Fibroblast of skin of back (primary cell): ENCODE measurements at places on chromosomes 16 and 17.

- DNase-seq: no peak
Measured at GRCh38 chr16:68259007-68259825, 5.1 kb upstream of the SLC7A6 start.

- DNase-seq: peak; percentile 17
Measured at GRCh38 chr17:75262112-75262606, 480 bp downstream of the MRPS7 start.

DNA sequence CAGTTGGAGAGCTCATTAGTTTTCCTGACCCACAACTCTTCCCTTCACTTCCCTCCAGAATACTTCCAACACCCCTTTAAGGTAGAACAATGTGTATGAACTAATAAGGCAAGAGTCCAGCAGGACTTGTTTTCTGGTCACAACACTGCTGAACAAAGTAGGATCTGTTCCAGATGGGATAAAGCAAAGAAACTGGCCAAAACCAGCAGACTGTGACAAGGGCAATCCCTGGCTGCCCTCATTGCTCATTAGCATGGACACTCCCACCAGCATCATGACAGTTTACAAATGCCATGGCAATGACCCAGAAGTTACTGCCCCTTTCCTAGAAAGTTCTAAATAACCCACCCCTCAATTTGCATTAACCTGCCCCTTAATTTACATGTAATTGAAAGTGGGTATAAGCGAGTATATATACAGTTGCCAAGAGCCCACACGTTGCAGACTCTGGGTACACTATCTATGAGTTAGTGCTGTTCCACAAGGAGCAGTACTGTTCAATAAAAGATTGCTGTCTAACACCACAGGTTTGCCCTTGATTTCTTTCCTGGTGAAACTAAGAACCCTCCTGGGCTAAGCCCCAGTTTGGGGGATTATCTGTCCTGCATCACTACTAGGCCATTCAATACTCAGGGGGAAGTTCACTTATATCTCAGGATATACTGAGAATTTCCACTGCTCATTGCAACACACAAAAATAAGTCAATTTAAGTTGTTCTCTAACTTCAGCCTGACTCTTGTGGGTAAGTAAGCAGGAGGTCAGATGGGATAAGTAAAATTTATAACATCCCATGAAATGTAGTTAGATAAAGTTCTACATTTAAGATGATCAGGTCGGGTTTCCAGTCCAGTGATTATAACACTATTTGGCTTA is 82.3 kb downstream of the SSH2 start:
- no peak for DNase-seq

DNA sequence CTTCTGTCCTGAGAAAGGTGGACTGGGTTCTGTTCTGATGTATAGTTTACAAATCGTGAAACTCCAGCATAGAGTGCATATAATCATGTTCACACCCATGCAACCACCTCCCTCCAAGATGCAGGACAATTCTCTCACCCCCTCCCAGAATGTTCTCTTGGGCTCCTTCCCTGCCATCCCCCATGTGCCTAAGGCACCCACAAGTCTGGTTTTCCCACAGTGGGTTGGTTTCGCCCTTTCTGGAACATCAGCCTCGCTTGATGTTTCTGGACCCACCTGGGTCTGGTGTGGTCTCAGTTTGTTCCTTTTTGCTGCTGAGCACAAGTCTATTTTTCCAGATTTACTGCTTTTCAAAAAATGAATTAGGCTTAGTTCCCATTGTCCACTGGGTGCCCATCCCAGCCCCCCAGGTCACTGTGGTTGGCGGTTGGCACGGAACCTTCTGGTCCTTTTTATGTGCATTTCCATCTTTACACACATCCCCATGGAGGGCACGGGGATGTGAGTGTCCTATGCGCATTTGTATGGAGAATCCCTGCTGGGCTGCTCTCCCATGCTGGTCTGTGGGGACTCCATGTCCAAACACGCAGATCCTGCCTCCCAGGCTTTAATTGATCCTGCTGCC is 19.0 kb downstream of the MAP2K3 start:
- DNase-seq: no peak

DNA sequence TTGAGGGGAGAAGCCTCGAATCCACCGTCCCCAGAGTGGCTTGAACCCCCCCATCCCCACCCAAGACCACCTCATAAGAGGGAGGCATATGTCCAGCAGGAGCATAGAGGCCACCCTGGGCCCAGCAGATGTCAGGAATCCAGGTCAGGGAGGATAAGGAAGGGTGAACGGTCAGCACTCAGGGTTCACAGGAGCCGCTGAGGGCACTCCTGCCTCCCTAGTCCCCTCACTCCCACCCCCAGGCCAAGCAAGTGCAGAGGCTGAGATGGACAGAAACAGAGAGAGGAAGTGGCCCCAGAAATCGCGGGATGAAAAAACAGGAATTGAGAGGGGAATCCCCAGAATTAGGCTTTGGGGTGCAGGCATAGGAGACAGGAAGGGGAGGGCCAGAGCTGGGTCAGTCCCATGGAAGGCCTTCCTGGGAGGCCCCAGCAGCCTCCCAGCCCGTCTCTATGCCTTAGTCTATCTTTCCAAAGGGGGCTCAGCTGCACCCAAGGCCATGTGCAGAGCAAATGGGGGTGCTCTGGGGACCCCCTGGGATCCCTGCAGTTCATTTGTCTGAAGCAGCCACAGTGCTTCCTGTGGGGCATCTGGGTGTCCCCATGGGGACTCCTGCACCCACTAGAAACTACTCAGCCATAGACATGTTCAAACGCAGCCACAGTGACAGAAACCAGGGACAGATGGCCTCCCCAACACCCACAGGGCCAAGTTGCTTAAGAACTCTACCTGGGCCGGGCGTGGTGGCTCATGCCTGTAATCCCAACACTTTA is 1.7 kb downstream of the CMTM3 start:
- no peak for DNase-seq

DNA sequence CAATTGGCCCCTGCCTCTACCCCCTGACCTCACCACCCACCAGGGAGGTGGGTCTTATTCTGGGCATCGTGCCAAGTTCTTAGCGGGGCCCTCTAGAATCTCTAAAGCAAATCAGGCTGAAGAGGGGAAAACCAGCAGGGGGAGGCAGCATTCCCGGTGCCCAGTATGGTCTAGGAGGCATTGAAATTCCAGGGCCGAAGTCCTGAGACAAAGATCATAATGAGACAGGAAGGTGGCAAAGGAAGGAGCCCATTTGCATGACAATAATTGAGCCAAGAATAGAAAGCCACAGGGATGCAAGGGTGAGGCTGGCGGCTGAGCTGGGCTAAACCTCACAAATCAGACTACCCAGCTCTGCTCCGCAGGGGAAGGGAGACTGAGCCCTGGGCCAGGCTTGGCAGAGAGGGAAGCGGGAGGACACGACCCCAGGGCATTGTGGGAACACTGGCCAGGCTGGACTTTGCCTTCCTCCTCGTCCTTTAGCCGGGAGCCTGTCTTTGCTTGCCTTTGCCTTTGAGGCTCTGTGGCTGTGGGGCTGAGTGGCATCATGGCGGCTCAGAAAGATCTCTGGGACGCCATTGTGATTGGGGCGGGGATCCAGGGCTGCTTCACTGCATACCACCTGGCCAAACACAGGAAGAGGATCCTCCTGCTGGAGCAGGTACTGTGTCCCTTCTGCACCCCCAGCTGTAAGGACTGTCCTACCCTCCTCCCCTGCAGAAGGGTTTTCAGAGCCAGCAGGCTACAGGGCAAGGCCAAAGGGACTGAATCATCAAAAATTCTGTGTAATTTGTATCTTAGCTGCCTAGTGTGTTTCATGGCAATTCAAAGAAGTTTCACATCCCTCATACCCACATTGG is at the start of gene PIPOX:
Gene PIPOX (plus strand): TSS at position 463 of the 860 bp plus-strand sequence. CDS start 85 bp downstream, at position 548.
- DNase-seq: peak; percentile 49

DNA sequence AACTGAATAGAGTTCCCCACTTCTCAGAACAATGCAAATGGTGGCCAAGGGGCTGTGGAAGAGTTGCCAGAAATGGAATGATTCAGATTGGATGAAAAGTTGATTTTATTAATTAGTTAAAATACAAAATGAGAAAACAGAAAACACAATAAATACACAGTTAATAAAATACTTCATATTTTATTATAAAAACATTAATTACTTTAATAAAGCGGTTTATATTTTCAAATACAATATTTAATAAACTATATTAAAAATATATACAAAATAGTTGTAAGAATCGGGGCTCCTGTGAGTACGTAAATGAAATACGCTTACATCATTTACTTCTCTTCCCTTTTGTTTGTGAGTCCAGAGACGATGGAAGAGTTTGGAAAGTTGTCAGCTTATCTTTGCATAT is 507.6 kb downstream of the WWOX start:
- DNase-seq: no peak

DNA sequence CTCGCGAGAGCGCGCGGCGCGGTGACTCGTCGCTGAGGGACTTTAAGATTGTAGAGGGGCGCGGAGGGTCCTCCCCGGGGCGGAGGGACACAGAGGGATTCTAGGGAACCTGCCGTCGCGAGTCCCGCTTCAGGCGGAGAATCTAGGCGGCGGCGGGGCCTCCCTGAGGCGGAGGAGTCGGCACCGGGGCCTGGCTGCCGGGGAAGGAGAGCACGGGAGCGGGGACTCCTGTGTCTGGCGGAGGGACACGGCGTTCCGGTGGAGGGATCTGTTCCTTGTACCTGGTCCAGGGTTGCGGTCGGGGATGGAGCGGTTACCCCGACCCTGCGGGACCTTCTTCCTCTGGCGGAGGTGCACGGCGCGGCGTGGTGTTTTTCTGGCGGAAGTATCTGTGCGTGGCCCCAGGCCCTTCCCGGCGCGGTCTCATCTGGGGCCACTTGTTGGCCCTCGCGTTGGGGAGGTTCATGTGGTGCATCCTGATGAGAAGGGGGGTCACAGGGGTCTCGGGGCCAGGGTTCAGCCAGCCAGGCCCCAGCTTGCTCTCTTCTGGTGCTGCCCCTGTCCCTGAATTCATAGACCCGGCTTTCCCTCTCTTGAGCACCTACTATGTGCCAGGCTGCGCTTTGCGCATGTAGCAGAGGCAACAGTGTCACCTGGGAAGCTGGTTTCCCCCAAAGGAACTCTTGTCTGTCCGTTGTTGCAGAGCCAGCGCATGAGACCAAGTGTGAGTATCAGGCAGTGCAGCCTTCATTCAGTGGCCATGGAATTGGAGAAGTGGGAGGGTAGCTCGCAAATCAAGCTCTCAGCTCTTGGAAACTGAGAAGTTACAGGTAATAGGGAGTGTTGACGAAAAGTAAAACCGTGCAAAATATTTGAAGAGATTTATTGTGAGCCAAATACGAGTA is 563 bp upstream of the ZKSCAN2 start:
- DNase-seq: peak; percentile 87

DNA sequence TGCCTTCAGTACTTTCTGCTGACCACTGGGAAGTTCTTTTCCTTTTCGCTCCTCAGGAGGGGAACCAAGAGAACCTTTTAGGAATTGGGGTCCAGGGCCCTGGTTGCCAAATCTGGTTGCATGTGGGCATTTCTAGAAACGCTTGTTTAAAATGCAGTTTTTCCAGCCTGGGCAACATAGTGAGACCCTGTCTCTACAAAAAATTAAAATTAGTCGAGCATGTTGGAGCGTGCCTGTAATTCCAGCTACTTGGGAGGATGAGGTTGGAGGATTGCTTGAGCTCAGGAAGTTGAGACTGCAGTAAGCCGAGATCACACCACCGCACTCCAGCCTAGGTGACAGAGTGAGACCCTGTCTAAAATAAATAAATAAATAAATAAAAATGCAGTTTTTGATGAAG is 1.2 kb downstream of the PNPO start:
- no peak for DNase-seq

GRCh38 chr17:15265131-15265530 is at the start of gene PMP22:
TSS of gene PMP22 (minus strand) at chr17:15265326. CDS start at chr17:15260727, 4,599 bp downstream.
- DNase-seq: no peak

DNA sequence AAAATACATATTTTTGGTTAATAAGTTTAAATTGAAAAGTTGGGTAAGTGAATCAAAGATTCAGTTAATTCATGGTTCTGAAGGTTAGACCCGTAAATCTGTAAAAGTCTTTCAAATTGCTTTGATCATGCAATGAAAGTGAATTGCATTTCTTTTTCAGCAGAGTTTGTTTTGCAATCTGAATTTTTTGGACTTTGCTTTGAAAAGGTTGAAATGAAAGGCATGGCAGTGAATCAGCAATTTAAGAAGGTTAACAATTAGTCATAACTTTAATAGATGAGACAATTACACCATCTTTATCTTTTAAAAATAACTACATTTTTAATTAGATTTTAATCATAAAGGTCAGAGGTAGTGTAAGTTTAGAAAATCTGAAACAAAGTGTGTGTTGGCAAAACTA is 310.9 kb upstream of the KCNJ16 start:
- DNase-seq: no peak

DNA sequence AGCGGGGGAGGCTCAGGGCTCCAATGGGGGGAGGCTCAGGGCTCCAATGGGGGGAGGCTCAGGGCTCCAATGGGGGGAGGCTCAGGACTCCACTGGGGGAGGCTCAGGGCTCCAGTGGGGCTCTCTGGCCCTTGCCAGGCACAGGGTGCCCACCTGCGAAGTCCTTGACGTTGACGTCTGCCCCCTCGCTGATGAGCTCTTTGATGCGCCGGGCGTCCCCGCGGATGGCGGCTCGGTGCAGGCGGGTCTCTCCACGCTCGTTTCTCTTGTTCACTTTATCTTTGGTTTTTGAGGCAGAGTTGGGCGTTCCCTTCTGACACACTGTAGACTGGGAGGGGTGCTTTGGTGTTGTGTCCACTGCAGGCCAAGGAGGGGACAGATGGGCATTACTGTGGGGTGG is 73.0 kb downstream of the ZNF778 start:
- DNase-seq: no peak

- DNase-seq: no peak
Measured at GRCh38 chr17:81655378-81656117, 794 bp downstream of the PDE6G start.

GRCh38 chr17:53721101-53721500 is 101.6 kb upstream of the KIF2B start:
- no peak for DNase-seq

DNA sequence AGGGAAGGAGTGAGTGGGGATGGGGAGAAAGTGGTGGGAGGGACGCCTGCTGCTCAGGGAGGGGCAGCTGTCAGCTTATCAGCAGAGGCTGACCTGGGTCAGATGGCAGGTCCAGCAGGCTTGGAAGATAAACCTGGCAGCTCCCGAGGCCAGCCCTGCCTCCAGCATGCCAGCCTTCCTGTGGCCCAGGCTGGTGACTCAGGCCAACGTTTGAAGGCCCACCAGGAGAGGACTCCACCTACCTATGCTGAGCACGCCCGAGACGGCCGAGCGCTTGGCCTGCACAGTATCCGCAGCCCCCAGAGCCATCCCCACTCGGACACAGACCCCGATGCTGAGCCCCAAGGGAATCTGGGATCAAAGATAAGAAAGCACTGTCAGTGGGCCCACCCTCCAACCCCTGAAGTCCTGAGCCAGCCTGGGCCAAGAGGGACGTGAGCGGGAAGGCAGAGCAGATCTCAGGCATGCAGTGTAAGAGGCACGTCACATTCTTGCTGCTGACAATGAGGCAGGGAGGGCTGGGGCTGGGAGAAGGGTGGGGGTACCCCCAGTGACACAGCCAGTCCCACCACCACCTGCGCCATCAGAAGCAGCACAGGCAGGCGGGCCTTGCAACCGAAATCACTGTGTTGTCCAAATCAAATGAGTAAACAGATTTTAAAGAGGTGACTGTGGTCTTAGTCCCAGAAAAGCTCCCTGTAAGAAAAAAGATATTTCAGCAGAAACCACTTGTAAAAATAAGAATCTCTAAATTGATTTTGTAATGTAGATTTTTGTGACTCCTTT is 12.4 kb downstream of the SLC47A2 start:
- DNase-seq: no peak

GRCh38 chr16:81005610-81006161 is 999 bp downstream of the CMC2 start:
- DNase-seq: peak; percentile 18
